ENCODE measurements at places on chromosomes 7 and 10.

- no peak for DNase-seq
Measured at GRCh38 chr10:110398419-110399105, 93.8 kb upstream of the SMNDC1 start.

GRCh38 chr7:45015313-45015712, 15.3 kb downstream of the CCM2 start:
- DNase-seq: no peak

- no peak for DNase-seq
Measured at GRCh38 chr7:45893374-45893995, 5.2 kb downstream of the IGFBP1 start.

GRCh38 chr10:18549105-18549504, 102.3 kb downstream of the NSUN6 start:
- no peak for DNase-seq

GRCh38 chr10:44990302-44990655, 10.4 kb upstream of the ZNF22 start:
- no peak for DNase-seq

DNA sequence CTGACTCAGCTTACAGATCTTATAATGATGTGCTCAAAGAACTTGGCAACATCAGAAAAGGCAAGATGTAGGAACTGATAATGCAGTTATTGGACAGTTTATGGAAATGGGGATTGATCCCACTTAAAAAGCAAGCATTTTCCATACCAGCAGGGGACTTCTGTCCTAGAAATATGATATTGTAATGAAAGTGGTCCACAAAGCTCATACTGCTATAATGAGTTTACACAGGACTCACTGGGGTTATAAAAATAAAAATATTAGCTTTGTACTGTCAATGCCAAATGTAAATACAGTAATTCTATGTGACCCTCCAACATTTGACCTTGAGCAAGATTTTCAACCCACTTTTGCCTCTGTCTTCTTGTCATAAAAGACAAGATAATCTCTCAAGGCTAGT, 145.5 kb upstream of the SEM1 start:
- DNase-seq: no peak

DNA sequence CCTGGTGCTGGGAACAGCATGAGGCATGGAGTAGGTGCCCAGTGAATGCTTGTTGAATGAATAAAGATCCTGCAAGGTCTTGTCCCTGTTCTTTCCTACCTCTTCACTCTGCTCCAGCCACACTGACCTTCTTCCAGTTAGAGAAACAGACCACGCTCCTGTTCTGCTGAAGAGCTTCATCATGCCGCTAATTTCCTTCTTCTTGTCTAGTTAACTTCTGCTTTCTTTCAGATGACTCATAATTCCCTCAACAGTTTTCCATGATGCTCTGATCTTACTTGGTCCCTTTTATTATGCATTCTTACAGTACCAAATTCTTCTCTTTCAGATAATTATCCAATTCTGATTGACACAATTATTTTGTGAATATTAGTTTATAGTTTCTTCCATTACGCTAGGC, 59.5 kb upstream of the C1QL3 start:
- DNase-seq: no peak

DNA sequence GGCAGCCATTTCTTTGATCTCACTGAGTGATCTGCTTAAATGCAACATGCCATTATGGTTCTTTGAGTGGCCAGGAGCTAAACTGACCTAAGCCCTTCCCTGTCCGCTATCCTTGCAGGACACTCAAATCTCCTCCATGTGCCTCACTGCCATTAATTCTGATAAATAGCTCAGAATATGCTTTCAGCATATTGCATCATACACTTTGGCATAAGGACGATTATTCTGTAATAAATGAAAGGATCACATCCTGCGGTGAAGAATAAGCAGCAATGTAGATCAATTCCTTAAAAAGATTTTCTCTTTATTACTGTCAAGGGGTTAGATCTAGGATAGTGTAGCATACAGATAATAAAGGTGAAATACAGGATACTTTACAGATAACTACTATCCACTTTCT, 231.8 kb upstream of the CTBP2 start:
- peak; percentile 23 for DNase-seq

GRCh38 chr10:111934931-111935330, 248.6 kb downstream of the GPAM start:
- DNase-seq: no peak

- DNase-seq: no peak
Measured at GRCh38 chr10:95496246-95496911, 64.8 kb downstream of the SORBS1 start.

- DNase-seq: no peak
Measured at GRCh38 chr10:86837663-86838062, 81.2 kb downstream of the BMPR1A start.

- peak; percentile 73 for DNase-seq
Measured at GRCh38 chr10:61634746-61635145, 28.0 kb upstream of the CABCOCO1 start.

DNA sequence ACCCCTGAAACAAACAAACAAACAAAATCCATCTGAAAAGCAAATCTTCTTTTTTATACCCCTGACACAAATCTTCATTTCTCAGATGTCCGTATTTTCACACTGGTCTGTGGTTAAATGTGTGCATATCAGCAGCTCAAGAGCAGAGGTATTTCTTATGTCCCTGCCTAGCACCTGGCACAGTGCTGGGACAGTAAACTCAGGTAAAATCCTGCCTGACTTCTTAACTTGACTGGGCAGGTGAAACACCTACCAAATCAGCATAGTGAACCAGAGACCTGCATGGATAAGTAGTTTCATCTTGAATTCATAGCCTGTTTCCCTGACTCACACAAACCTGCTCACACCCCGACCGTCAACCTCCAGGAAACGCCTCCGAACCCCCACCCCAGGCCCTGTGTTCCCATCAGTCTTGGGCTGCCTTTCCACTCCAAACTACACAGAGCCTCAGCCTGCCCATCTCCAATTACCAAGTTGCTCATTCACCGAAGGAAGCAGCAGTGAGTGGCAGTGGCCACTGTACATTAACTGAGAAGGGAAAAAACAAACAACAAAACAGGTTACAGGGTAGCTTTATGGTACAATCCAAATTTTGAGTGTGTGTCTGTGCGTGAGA, 109.9 kb downstream of the HECTD2 start:
- DNase-seq: no peak

GRCh38 chr10:13730956-13731355, 144.2 kb downstream of the PRPF18 start:
- DNase-seq: no peak

GRCh38 chr7:1804310-1804709, 134.2 kb downstream of the ELFN1 start:
- DNase-seq: no peak

DNA sequence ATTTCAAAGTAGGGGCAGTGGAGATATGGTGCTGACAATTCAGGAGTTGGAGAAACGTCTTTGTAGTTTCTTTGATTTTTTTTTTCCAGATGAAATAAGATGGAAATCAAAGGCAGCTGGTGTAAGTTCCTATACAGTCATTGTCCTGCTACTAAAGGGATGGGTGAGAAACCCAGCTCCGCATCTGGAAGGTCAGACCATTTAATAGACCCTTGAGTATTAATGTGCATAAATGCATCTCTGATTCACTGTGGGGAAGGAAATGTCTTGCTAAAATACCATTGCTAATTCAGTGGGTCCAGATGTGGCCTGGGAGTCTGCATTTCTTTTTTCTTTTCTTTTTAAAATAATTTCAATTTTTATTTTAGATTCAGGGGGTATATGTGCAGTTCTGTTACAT, 15.5 kb downstream of the ABCB4 start:
- no peak for DNase-seq

GRCh38 chr7:92609921-92610518, 19.8 kb upstream of the FAM133B start:
- DNase-seq: no peak

GRCh38 chr10:17854044-17854652, 45.0 kb downstream of the MRC1 start:
- no peak for DNase-seq

Measured in muscle of back (tissue), 13 donors.